Stimulated activated naive CD4-positive, alpha-beta T cell treated with Interleukin-2 at 50 U/mL for 16 hours (primary cell): ENCODE measurements at places on chromosomes 1 and 21.
A peak's percentile ranks its signal among the peaks of the same experiment; 100 is the strongest.

GRCh38 chr1:33122483-33123178, 41.7 kb downstream of the AZIN2 start:
- DNase-seq = no peak

- DNase-seq = no peak
Observed at GRCh38 chr1:182725259-182726255, 41.2 kb upstream of the RGS8 start.

- DNase-seq = no peak
Observed at GRCh38 chr1:55987491-55988249, 591.7 kb downstream of the PLPP3 start.

DNA sequence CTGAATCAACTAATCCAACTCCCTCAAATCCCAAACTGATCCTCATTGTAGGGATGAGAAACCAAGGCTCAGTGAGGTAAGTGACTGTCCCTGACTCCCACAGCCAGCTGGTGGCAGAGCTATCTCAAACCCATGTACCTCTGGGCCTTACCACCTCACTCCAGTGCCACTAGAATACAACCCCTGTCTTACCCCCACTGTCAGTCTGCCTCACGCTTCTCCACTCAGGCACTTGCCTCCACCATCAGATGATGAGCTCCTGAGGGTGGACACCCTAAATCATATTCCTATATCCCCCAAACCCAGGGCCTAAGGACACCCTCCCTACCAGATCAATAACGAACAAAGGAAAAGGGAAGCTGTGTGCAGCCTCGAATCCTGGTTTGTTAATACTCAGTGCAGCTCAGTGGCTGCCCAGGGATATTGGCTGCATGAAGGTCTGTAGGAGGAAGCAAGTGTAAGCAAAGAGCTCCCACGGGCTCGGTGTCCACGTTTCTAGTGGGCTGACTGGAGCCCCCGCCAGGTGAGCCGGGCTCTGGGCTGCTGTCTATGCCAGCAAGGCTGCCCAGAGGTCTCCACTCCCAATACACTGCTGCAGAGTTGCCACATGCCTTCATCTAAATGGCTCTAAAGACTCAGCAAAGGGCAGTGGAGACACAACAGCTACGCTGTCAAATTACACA, 533.4 kb downstream of the MATN1 start:
- DNase-seq = no peak

DNA sequence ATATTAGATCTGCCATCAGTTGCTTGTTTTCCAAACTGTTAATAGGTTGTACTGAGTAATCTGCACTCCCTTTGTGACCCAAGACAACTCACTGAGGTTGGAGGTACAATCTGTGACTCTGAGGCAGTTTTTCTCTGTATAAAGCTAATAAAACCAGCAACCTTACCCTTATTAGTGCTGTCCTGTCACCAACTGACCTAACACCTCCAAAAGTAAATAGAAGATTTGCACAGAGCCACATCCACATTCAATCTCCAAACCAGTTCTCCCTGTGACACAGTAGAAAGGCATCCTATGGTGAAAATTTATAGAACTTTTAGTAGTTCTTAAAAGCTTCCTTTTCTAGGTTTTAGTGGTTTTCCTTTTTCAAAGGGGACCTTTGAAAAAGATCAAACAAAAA, 140.4 kb upstream of the ADGRL2 start:
- DNase-seq = no peak

DNA sequence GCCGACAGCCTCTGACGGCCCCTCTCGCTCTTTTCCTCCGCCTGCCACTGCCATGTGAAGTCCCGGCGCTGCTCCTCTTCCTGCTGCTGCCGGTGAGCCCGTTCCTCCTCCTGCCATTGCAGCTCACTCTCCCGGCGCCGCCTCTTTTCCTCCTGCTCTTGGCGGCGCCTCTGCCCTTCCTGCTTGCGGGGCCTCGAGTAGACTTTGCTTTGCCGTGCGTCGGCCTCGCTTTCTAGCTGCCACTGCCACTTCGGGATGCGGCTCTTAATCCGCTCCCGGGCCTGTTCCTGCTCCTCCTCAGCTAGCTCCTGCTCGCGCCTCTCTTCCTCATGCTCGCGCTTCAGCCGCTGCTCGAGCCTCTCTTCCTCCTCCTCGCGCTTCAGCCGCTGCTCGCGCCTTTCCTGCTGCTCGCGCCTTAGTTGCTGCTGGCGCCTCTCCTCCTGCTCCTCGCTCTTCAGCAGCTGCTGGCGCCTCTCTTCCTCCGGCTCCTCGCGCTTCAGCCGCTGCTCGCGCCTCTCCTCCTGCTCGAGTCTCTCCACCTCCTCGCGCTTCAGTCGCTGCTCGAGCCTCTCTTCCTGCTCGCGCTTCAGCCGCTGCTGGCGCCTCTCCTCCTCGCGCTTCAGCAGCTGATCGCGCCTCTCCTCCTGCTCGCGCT, 4.3 kb downstream of the TCHH start:
- DNase-seq = peak; percentile 13

DNA sequence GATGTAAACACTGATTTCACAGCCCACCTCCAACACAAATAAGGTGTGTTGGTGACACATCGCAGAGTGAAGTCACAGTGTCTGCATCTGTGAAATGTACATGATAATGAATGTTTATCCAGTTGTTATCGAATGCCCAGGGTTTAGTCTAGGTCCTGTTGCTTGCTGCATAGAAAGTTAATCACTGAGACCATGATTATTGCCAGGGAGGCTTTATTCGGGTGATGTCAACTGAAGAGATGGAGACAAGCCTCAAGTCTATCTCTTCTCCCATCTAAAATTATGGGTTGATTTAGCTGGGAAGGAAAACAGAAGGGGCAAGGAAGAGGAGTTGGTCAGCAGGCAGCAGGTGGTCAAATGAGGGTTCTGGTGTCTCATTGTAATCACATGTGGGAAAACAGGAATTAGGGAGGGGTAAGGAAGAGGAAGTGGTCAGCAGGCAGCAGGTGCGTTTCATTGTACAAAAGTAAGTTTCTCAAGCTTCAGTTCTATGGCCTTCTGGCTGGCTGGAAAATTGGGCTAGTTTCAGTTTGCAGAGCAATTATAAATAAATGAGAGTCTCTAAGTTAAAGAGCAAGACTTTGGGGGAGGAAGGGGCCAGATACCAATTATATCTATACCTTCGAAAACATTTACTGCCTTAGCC, 146.3 kb upstream of the DNAH14 start:
- no peak for DNase-seq

DNA sequence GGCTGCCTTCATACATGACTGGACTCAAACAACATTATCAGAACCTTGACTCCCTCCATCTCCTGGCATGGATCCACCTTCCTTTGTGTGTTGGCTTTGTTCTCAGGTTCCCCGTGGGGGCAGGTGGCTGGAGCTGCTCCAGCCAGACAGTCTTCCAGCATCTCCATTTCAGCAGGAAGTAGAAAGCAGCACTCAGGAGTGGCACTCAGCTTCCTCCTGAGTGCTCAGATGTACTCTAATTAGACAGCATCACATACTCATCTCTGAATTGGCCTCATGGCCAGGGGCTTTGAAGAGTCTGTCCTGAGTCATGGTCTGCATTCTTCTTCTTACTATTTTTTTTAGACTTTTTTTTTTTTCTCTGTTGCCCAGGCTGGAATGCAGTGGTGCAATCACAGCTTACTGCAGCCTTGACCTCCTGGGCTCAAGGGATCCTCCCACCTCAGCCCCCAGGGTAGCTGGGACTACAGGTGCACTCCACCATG, 27.9 kb downstream of the OVAAL start:
- no peak for DNase-seq

DNA sequence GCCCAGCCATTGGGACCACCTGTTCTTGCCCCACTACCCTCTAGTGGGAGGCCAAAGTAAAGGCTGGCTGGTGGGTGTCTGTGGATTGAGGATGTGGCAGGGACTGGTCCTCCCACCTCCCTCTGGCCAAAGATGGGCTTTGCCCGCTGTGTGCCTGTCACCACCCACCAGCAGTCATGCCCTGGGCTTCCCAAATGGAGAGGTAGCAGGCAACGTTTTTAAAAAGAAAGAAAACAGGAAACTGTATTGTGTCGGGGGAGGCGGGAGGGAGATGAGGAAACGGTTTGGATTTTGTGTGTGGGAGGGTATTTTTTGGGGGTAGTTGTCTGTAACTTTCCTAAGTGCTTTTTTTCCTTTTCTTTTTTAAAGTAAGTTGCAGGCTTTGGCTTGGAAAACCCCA, 30.1 kb downstream of the SZRD1 start:
- no peak for DNase-seq

DNA sequence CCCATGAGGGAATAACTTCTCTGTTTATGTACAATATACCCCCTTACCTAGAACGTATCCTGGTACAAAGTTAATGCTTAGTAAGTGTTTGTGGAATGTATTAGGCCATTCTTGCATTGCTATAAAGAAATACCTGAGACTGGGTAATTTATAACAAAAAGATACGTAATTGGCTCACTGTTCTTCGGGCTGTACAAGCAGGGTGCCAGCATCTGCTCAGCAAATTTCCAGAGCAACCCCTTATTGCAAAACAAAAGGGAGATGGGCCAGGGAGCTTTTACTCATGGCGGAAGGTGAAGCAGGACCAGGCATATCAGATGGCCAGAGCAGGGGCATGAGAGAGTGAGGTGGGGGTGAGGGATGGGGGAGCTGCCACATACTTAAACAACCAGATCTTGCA, 123.4 kb upstream of the C8B start:
- no peak for DNase-seq

GRCh38 chr21:20443558-20444155, 554.6 kb upstream of the NCAM2 start:
- no peak for DNase-seq

DNA sequence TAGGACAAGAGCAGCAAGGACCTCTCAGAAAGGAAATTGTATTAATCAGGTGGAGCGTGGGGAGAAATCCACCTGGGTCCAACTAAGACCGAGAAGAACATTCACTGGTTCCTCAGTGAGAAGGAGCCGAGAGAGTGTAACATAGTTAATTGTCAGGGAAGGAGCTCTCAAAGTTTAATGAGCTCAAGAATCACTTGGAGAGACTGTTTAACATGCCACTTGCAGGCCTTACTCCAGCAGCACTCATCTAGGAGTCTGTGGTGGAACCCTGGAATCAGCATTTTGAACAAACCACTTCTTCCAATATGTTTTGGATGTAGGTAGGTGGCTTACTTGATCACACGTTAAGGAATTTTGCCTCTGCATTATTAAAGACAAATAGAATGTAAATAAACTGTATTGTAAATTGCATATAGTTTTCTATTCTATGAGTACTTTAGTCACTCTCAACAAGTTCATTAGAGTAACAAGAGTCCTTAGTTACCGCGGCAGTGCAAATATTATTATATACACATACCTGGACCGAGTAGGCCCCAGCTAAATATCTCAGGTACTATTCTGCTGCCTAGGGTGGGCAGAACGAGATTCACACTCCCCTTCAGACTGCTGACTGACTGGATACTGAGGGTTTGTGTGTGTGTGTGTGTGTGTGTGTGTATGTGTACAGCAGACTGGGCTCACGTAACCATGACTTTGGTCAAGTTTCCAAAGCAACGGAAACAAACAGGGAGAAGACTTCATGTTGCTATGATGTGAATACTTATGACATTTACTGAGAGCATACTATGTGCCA, 203.2 kb upstream of the USP24 start:
- DNase-seq = no peak

DNA sequence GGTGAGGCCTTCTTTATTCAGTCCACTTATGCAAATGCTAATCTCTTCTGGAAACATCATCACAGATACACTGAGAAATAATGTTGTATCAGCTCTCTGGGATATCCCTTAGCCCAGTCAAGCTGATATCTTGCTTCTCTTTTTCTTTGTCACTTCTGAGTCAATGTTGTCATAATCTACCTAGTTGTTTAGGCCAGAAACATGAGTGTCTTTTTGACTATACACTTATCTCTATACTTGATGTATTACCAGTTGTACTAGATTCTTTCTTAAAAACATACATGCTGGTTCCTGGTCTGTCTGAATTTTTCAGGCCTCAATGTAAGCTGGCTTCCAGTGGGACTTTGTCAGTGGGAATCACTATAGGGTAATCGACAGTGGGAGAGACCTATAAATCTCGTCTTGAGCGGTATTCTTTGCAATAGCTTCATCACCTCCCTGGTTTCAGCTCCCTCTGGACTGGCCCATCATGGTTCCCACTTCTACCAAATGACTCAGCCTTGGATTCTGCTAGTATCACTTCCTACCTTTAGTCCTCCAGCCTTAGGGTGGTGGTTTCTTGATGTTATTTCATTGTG, 135.2 kb upstream of the CYYR1 start:
- DNase-seq = no peak

DNA sequence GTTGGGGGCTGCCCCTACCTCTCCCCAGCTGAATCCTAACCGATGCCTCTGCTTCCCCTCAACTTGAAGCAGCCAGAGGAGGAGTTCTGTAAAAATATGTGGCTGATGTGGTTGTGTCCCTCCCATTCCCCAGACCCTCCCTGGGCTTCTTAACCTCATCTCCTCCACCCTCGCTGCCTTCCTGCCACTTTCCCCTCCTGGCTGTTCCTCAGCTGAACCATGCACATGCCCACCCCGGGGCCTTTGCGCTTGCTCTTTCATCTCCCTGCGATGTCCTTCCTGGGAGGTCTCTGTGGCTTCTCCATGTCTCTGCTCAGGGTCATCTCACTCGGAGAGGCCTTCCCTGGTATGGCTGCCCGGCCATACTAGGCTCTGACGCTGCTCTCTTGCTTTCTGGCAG, 8.9 kb downstream of the MIIP start:
- no peak for DNase-seq

GRCh38 chr21:46325073-46325912, 1.3 kb downstream of the PCNT start:
- peak; percentile 38 for DNase-seq

DNA sequence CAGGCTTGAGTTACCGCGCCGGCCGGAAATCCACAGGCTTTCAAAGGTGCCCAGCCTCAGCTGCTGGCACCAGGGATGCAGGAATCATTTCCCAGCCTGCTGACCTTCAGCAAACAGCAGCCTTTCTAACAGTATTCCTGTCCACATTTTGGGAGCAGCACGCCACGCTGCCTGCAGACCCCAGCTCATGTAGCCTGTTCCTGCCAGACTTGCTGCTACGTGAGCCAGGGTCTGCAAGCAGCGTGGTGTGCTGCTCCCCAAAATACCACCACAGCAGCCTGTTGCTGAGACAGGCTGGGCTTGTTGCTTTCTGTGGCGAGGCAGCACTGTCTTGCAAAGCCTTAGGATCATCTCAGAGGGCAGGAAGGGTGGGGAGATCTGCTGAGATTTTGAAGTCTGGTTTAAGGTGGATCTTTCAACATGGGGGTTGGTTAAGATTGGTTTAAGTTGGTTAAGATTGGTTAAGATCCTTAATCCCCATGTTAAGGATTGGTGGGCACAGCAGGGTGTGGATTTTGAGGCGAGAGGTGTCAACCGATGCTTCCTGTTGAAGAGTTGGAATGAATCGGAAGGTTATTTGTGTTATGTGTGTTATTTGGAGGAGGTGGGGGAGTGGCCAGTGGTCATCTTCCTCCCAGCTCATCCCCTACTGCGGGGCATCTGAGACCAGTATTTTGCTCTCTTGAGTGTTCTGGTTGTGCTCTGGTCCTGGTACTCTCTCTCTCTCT, 12.9 kb downstream of the FAAH start:
- no peak for DNase-seq

GRCh38 chr21:39441502-39442475, 3.8 kb downstream of the LCA5L start:
- DNase-seq = peak; percentile 6

GRCh38 chr1:20727746-20728316, 4.7 kb downstream of the SH2D5 start:
- no peak for DNase-seq

GRCh38 chr1:29633771-29634170, 397.4 kb downstream of the PTPRU start:
- DNase-seq = no peak
